Pulmonary artery endothelial cell (primary cell): ENCODE measurements at places on chromosomes 16 and 17. TPM values are rescaled to one million over a fixed set of nuclear protein-coding genes. Genes with fewer than 3 reads are reported as not detected.

GRCh38 chr17:55496094-55496881 lies 15.0 kb downstream of the SMIM36 start:
- DNase-seq, result no peak

- DNase-seq, result no peak
Observed at GRCh38 chr17:83190004-83190385, 110.6 kb downstream of the METRNL start.

GRCh38 chr17:36131931-36132330 lies 28.3 kb downstream of the CCL4 start:
- DNase-seq, result no peak

- DNase-seq, result no peak
Observed at GRCh38 chr17:3019761-3020160, 43.6 kb downstream of the OR1D5 start.

GRCh38 chr17:42185621-42185930 lies 324 bp upstream of the HCRT start:
- DNase-seq, result no peak

GRIN2A gene
- not detected in 2 replicates for total RNA-seq
